ENCODE measurements at places on chromosomes 3 and 15.
A peak's percentile ranks its signal among the peaks of the same experiment; 100 is the strongest.

DNA sequence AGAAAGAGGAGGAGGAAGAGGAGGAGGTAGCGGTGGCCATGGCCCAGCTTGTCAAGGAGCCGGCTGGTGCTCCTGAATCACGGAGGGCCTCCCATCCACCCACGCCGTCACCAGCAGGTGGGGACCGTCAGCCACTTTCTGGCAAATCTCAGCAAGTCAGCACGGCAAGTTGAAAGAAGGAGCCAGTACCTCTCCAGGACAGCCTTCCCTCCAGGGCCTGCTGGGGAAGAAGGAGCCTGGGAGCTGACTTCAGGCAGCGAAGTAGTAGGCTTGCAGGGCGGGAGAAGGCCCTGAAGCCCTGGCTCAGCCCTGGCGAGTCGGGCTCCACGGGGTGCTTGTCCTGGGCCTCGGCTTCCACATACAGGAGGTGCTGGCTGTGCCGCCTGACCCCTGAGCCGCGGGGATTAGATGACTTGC, 99.2 kb upstream of the TRPM1 start:
- DNase-seq: peak; percentile 23

GRCh38 chr3:190101320-190102011, 19.2 kb downstream of the P3H2 start:
- DNase-seq: no peak

GRCh38 chr3:155001289-155002010, 78.7 kb upstream of the MME start:
- DNase-seq: no peak

- DNase-seq: no peak
These were observed 281.2 kb upstream of the THBS1 start for GRCh38 chr15:39299486-39300267.

- no peak for DNase-seq
These were observed 242.0 kb upstream of the TTC14 start for GRCh38 chr3:180359953-180360279.

GRCh38 chr15:28947221-28947674, 61.5 kb downstream of the APBA2 start:
- no peak for DNase-seq

- no peak for DNase-seq
These were observed 10.8 kb downstream of the TOPAZ1 start for GRCh38 chr3:44252332-44252959.

GRCh38 chr3:8942746-8943488, 20.4 kb downstream of the RAD18 start:
- no peak for DNase-seq

DNA sequence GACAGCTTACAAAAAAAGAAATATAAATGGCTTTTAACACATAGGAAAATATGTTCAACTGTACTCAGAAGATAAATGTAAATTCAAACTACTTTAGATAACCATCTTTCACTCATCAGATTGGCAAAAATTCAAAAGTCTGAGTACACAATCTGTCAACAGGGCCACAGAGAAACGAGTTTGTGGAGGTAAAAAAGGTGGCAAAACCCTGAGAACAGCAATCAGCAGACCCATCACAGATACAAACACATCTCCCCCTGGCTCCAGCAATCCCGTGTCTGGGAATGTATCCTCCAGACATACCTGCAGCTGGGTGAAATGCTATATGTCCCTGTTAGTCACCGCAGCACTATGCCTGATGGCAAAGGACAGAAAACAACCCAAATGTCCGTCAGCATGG, 149.5 kb downstream of the OSBPL10 start:
- no peak for DNase-seq

DNA sequence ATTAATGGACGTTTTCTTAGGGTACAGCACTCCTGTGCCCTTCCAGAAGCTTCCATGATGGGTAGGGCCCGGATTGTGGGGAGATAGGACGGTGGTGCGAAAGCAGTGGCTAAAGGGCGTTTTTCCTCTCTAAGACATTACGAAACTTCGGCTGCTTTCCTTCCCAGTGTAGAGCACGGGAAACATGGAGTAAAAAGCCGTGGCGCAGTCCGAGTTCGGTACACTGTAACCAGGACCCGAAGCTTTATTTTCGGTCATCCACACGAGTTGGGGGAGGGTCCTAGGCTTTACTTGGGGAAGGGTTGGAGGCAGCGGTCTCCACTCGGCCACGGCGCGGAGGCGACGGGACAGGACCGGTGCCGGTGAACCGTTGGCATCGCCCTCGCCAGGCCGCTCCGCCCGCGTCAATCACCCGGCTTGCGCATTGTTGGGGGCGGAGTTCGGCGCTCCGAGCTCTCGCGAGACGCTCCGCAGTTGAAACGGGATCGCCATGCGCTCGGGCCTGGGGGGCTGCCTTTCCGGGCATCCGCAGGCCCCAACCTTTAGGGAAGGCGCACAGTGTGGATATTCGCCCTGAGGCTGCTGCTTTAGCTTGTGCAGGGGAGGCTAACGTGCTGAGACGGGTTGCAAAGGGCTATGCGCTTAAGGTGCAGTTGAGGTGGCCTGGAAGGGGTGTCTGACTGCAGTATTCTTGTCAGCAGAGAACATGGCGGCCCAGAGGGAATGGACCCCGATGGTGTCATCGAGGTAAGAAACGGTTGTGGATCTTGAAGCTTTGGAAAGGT, 546 bp downstream of the EIF4A2 start:
- peak; percentile 70 for DNase-seq

GRCh38 chr3:147422601-147423536, 13.7 kb downstream of the ZIC1 start:
- DNase-seq: no peak

GRCh38 chr3:111548092-111548491, 6.1 kb downstream of the CD96 start:
- DNase-seq: no peak

- peak; percentile 41 for DNase-seq
These were observed 23.7 kb upstream of the TPRG1 start for GRCh38 chr3:189148081-189148507.

DNA sequence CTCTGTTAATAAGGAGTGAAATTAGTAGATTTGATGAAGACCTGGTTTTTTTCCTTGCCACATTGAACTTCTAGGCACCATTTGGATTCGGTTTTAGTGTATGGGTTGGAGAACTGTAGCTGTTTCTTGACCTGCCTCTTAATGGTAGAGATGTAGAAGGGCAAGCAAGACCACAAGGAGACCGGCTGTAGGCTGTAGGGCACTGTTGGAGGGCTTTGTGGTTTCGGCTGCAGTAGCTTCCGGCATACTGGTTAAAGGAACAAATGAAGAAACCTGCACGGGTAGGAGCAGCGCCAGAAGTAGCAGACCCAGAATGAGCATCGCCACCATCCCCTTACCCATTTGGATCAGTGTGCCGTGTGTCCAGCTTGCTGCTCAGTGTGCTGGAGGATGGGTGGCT, 7.9 kb downstream of the PCLAF start:
- no peak for DNase-seq

- DNase-seq: no peak
These were observed at the start of gene NR1I2 for GRCh38 chr3:119781330-119782198. NR1I2 (plus strand) TSS chr3:119782101.

GRCh38 chr3:167913219-167913835, 177.8 kb downstream of the SERPINI1 start:
- no peak for DNase-seq

DNA sequence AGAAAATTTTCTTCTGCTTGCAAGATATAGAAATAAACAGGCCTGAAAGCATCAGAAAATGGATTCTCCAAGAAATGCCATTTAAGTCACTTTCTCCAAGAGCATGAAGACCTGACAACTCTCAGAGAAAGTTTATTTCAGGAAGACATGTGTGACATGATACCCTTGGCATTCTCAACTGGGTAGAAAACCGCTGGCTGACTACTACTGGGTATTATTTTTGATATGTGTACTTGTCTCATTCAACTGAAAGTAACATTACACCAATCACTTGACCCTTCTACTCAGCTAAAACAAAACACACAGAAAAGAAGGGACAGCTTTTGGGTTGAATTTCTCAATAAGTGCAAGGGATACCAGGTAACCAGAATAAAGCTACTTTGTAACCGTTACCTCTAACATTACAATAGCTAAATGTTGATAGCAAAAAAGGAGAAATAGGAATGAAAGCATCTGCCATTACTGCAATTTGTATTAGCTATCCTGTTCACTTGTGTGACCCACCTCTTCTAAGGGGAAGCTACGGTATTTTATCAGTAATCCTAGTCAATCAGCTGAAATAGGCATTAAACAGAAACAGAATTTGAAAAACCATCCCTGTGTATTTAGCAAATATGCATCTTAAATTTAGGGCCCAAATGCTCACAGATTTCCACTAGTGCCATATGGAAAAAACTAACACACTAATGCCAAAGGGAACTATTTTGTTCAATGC, 7.3 kb downstream of the TRA2B start:
- no peak for DNase-seq

- no peak for DNase-seq
These were observed 3.8 kb upstream of the TMEM44 start for GRCh38 chr3:194637066-194637465.

DNA sequence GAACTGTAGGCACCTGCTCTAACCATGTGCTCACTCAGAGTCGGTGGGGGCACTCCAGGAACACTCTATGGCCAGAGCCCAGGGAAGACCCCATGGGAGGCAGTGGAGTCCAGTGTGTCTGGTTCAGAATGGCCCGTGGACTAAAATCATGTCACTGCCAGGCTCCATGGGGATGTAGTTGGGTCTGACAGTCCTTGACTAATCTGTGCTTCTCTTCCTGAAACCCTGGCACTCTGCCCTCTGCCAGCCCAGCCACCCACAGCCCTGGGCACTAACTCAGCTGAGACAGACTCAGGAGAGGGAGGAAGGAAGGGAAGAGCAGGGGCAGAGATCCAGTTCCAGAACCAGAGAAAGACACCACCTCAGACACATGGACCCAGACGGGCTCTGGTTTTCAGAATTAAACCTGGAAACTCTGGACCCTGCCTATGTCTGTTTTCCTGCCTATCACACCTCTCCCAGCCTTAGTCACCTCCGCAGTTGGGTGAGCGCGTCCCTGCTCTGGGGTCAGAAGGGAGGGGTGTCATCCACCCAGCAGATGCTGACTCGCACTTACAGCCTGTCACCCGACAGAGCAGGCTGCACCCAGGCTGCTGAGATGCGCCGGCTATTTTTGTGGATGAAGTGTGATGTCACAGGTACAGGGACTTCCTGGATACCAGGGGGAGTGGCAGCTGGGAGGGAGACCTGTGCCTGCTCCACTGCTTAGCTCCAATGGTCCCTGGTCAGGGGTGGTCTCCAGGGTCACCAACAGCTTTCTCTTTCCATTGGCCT, 56.8 kb upstream of the INSYN1 start:
- no peak for DNase-seq

DNA sequence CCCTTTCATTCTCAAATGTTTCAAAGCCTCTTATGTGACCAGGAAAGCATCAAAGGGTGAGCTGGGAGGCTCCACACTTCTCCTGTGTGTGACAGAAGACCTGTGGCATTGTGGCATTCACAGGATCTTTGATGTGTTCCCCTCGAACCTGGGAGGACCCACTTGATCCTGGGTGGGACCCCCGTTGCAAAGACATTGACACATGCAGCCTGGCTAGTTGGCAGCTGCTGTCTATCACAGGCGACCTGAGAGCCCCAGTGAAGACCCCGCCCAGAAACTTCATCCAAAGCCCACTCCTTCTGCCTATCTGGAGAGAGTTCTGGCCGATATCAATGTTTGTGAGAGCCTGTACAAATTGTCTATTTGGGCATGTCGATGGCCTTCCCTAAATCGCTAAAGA, 140.4 kb upstream of the ATP2B2 start:
- no peak for DNase-seq

- DNase-seq: no peak
These were observed 51.8 kb downstream of the TMEM108 start for GRCh38 chr3:133089906-133090485.

GRCh38 chr3:161355508-161355907, 15.8 kb downstream of the SPTSSB start:
- no peak for DNase-seq

- no peak for DNase-seq
These were observed 398.5 kb downstream of the ROBO1 start for GRCh38 chr3:79369306-79369705.

DNA sequence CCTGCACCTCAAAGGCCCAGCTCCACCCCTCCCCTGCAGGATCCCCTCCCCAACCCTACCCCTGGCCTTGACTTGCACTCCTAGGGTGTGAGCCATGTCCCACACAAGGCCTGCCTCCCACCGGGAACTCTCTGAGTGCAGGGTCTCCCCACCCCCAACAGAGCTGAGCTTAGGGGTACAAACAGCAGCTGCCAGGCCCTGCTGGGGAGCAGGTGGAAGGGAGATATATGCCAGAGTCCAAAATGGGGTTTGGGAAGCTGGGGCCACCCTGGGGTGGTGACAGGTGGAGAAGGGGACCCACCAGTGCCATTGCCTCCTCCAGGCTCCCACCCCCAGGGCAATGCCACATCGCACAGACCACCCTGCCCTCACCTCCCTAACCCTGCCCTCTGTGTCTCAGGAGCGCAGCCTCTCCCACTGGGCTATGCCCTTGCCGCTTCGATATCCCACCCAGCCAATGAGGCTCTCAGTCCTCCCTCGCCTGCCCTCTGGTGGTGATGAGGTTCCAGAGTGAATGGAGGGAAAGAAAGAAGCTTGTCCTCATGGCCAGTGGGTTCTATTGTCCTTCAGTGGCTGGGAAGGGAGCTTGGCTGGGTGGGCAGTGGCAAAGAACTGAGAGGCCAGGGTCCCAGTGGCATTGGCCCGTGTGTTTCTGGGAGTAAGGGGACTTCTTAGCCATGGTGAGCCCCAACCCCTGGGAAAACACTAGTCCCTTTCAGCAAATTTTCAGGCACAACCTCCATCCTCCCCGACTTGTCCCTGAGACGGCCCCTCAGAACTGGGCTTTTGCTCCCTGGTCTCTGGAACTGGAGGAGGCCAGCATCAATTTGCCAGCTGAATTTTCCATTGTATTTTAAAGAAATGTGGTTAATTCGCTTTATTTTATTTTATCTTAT, 46.8 kb downstream of the CYP11A1 start:
- no peak for DNase-seq

DNA sequence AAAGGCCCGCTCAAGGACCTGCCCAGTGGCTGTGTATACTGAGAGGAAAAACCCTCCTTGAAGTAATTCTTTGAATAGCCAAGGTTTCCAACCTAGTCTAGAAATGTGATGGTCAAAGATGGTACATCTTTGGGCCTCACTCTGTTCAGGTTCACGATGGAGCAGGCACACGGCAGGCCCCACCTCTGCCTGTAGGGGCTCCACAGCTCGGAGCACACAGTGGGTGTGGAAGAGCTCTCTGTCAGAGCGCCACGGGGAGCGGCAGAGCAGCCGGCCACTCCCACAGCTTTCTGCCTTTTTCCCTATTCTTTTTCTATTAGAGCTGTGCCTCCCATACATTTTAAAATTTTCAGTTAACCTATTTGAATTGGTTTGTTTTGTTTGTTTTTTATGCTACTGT, 89.5 kb downstream of the CTNNB1 start:
- DNase-seq: no peak

Measured in T-helper 2 cell treated with Interferon-gamma antibody and Interleukin-4, amounts not matched to agents 5 μg/mL and 100 μg/mL, for 36 hours (primary cell).